Neural crest cell (in vitro differentiated cells): ENCODE measurements at places on chromosomes 5 and 9. TPM values are rescaled to one million over a fixed set of nuclear protein-coding genes. Genes with fewer than 3 reads are reported as not detected.

GRCh38 chr5:65356274-65356673 lies 125.4 kb downstream of the ADAMTS6 start:
- no peak overlapping the region for H3K27ac ChIP-seq
- no peaks in the 10 kb centered on the region for H3K4me1 ChIP-seq
- H3K27me3 ChIP-seq = no peaks in the 10 kb centered on the region

The SHISAL2B gene
- 0.55 and 0.93 TPM in 2 replicates for total RNA-seq

The ZNF462 gene
- 195 and 199 TPM in 2 replicates for total RNA-seq

DNA sequence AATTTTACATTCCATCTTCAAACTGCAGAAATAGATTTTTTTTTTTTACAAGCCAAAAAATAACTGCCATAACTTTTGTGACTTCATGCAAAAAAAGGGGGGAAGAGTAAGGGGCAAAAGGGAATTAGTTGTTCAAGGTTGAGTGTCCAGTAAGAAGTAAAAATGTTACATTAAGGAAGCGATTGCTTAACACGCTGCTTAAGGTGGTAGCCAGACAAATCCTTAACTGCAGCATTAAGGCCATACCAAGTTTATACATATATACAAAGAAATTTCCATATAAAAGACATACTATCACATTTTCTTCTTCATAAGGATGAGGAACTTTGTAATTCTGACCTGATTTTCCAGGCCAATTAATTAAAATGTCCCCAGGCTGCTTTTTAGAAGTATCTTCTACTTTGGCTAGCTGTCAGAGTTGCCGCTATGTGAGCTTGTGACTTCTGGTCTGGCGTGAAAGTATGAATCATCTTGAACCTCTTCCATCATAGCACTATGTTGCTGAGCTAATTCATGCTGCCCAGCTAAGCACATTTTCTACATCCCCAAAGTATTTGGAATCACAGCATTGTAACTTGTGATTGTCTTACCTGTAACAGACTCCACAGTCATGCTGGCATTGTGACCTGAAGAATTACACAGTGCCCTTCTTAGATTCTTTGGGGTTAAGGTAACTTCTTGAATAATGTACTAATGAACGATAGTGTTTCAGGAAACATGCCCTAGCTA lies 40.0 kb downstream of the G3BP1 start:
- H3K27me3 ChIP-seq = no peaks in the 10 kb centered on the region
- H3K27ac ChIP-seq = no peak overlapping the region
- H3K4me3 ChIP-seq = no peak overlapping the region
- no peaks in the 10 kb centered on the region for H3K4me1 ChIP-seq

The CCNJL gene
- 28.7 and 29.7 TPM in 2 replicates for total RNA-seq

DNA sequence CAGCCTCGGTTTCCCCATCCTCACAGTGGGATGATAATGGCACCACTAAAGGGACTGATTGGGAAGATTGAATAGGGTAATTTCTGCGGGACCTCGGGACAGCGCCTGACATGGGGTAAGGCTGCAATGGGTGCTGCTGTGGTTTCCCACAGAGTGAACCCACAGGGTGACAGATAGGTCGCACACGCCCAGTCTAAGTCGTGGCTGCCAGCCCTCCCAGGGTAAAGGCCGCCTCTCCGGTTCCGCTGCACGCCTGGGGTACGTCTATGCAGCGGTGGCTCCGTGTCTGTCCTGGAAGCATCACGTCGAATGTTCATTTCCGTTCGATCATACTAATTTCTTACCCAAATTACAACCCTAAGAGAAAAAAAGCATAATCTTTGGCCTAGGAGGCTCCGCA lies 631 bp downstream of the CFAP77 start:
- H3K36me3 ChIP-seq = no peaks in the 10 kb centered on the region
- peaks cover 38% of the 10 kb centered on the region for H3K4me1 ChIP-seq
- H3K27ac ChIP-seq = no peak overlapping the region
- peak overlapping the region; percentile 82 for H3K4me3 ChIP-seq

DNA sequence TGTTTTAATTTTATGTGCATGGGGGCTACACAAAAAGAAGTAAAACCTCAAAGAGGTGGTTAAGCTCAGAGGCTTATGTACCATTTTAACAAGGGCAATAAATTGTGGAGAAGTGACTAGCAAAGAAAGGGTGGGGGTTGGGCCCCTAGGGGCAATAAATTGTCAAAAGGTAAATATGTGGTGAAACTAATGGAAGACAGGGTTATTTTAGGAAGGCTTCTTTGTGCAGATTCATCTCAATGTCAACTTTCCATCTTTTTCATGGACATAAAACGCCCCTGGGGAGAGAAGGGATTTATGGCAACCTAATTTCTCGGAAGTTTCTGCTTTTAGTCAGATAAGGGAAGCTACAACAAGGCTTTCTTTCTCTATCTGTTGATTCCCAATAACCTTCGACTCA lies 42.5 kb upstream of the GOLM1 start:
- H3K4me1 ChIP-seq = no peaks in the 10 kb centered on the region
- H3K27ac ChIP-seq = no peak overlapping the region
- no peak overlapping the region for H3K4me3 ChIP-seq
- no peaks in the 10 kb centered on the region for H3K27me3 ChIP-seq

DNA sequence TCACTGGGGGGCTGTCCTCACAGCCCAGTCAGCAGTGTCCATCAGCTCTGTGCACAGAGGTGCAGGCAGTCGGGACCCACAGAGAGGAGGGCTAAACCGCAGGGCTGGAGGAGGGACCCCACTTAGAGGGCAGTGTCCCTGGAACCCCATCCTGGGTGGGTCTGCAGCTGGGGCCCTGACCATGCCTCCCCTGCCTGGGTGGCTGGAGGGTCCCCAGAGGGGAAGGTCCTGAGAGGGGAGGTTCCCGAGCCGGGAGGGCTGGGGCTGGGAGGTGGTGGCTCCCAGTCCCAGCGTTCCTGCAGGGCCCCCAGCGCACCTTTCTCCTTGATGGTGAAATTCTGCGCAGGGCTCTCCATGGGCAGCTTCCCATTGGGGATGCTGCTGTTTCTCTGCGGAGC lies 32.7 kb downstream of the EXOC3 start:
- no peaks in the 10 kb centered on the region for H3K36me3 ChIP-seq
- H3K4me3 ChIP-seq = no peak overlapping the region
- DNase-seq = no peak
- peaks cover 7% of the 10 kb centered on the region for H3K4me1 ChIP-seq

DNA sequence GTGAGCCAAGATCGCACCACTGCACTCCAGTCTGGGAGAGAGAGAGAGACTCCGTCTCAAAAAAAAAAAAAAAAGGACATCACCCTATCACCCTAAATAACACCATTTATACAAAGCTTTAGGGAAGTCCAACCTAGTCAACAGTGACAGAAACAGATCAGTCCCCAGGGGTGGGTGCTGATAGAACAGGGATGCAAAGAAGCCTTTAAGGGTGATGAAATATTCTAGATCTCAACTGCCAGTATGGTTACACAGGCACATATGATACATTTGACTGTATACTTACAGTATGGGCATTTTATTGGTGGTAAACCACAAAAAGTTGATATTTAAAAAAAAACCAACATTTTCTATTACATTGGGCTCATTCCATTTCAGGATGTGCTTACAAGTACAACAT lies 4.8 kb downstream of the RETREG1 start:
- peaks cover 8% of the 10 kb centered on the region for H3K4me1 ChIP-seq
- H3K4me3 ChIP-seq = no peak overlapping the region
- DNase-seq = no peak
- H3K27me3 ChIP-seq = peaks cover 20% of the 10 kb centered on the region
- no peak overlapping the region for H3K27ac ChIP-seq

DNA sequence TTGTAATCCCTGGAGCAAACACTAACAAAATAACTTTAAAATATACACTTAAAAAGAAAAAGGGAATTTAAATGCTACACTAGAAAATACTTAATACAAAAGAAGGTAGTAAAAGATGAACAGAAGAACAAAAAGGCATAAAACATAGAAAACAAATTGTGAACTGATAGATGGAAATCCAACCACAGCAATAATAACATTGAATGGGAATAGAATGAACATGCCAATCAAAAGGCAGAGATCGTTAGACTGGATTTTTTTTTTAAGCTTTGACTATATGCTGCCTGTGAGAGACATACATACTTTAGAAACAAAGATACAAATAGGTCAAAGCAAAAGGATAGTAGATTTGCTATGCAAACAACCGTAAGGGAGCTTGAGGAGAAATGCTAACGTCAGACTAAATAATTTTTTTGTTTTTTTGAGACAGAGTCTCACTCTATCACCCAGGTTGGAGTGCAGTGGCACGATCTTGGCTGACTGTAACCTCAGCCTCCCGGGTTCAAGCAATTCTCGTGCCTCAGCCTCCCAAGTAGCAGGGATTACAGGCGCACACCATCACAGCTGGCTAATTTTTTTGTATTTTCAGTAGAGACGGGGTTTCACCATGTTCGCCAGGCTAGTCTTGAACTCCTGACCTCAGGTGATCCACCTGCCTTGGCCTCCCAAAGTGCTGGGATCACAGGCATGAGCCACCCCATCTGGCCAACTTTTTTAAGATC lies 6.5 kb downstream of the ABO start:
- peaks cover 64% of the 10 kb centered on the region for H3K27me3 ChIP-seq
- H3K27ac ChIP-seq = no peak overlapping the region
- no peaks in the 10 kb centered on the region for H3K4me1 ChIP-seq
- H3K4me3 ChIP-seq = no peak overlapping the region

DNA sequence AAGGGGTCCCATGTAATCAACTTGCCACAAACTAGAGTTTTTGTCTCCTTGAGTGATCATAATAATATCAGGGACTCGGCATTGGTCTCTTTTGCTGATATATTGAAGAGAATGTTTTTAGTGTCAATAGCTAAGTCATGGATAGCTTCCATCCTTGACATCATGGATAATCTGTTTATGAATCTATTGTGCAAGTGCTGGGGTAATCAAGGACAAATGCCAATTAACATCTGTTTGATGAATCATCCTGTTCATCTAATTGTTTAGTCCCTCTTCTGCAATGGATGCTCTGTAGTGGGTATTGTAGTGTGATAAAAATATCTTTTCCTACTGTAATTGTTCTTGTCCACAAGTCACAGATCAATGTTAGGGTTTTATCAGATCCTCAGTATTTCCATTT lies 607.5 kb upstream of the SEMA6A start:
- no peaks in the 10 kb centered on the region for H3K27me3 ChIP-seq
- DNase-seq = no peak
- peaks cover 17% of the 10 kb centered on the region for H3K4me1 ChIP-seq
- no peak overlapping the region for H3K27ac ChIP-seq
- H3K36me3 ChIP-seq = peaks cover 5% of the 10 kb centered on the region
- no peak overlapping the region for H3K4me3 ChIP-seq

DNA sequence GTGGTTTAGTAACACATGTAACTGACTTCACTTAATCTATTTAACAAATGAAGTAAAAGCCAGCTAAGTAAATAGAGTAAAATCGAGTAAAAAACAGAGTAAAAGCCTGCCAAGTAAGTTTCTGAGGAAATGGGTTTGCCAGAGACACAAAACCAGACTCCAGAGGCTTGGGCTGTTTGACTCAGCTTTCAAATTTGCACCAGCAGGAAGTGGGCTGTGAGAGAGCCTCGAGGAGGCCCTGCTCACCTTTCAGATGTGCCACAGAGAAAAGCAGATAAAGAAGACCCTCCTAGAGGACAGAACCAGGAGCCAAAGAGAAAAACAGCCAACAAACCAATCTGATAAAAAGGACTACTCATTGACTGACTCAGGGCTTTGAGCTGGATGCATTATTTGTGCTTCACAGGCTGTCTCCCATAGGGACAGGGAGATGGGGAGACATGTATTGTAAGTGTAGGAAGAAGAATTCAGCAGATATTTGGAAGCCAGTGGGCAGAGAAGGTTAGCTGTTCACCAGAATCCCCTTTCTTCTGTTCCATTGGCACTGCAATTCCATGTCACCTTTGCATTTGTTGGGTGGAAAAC lies 14.4 kb upstream of the AMACR start:
- H3K4me1 ChIP-seq = no peaks in the 10 kb centered on the region
- H3K4me3 ChIP-seq = no peak overlapping the region
- H3K36me3 ChIP-seq = peaks cover 30% of the 10 kb centered on the region
- DNase-seq = no peak
- no peaks in the 10 kb centered on the region for H3K27me3 ChIP-seq
- no peak overlapping the region for H3K27ac ChIP-seq

The TAF11L5 gene
- not detected in 2 replicates for total RNA-seq

- H3K36me3 ChIP-seq = peaks cover 3% of the 10 kb centered on the region
- no peak overlapping the region for H3K4me3 ChIP-seq
- no peaks in the 10 kb centered on the region for H3K27me3 ChIP-seq
- no peak overlapping the region for H3K27ac ChIP-seq
- no peaks in the 10 kb centered on the region for H3K4me1 ChIP-seq
- DNase-seq = no peak
These were observed 87.3 kb downstream of the CCDC171 start for GRCh38 chr9:15640121-15640520.

DNA sequence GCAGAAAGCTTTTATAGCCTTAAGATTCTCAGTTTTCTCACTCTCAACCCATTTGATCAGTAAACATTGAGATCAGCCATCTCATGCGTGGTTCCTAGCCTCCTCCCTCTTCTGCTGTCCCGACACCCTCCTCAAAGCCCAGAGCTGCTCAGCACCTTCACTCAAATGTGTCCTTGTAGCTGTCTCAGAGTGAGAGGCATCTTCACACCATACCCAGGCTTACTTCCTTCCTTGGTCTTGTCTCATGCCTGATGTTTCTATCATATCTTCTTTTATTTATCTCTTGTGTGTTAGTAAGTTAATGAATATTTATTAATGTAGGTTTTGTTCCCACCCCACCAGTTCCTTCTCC lies 72.4 kb upstream of the SNX2 start:
- no peaks in the 10 kb centered on the region for H3K4me1 ChIP-seq
- H3K36me3 ChIP-seq = no peaks in the 10 kb centered on the region
- H3K27me3 ChIP-seq = no peaks in the 10 kb centered on the region

The CYLC2 gene
- not detected in 2 replicates for total RNA-seq

DNA sequence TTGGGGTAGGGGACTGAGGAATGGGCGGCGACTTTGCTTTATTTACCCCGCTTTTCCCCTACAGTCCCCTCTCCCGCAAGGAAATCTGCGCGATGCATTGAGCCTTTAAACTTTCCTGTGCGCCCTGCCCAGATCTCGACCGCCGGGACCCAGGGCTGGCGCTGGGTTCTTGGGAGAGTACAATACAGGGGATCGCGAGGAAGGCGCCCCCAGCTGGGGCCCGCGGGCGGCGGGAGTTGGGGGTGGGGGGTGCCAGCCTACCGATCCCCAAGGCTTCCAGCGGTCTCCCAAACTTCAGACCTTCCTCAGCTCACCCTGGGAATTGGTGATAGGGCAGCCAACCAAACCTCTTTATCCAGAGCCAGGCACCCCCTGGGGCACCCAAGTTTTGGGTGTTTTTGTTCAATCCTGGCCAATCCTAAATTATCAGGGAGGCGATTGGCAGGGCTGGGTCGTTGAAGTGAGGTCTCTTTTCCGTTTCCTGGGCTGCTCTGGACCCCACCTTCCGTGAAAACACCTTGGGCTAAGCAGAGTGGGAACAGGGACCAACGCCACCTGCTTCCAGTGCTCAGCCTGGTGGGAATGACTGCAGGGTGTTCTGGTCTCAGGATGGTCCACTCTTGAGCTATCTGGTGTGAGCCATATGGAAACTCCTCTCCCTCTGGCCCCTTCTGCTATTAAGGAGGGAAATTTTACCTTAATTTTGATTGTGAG lies 51.4 kb upstream of the DAB2IP start:
- H3K4me1 ChIP-seq = peaks cover 32% of the 10 kb centered on the region
- no peak for DNase-seq
- peak overlapping the region; percentile 69 for H3K4me3 ChIP-seq
- H3K36me3 ChIP-seq = peaks cover 2% of the 10 kb centered on the region
- peaks cover 36% of the 10 kb centered on the region for H3K27me3 ChIP-seq

The CDH9 gene
- total RNA-seq = 0.14 TPM in 1 of 2 replicates, not detected in the other

- peaks cover 7% of the 10 kb centered on the region for H3K36me3 ChIP-seq
- no peak for DNase-seq
- H3K27me3 ChIP-seq = peaks cover 14% of the 10 kb centered on the region
- H3K4me3 ChIP-seq = no peak overlapping the region
These were observed 14.0 kb downstream of the TMEM174 start for GRCh38 chr5:73186976-73187375.

The STPG3 gene
- 0.26 TPM in 1 of 2 replicates, not detected in the other for total RNA-seq

GRCh38 chr5:160315968-160316367 lies 3.6 kb upstream of the CCNJL start:
- H3K36me3 ChIP-seq = no peaks in the 10 kb centered on the region
- H3K27ac ChIP-seq = peak overlapping the region; percentile 2
- H3K4me1 ChIP-seq = peaks cover 24% of the 10 kb centered on the region
- DNase-seq = no peak
- peak overlapping the region; percentile 45 for H3K4me3 ChIP-seq
